Renal cortex interstitium (tissue), 15 donors: ENCODE measurements at places on chromosomes 1 and 21.

DNA sequence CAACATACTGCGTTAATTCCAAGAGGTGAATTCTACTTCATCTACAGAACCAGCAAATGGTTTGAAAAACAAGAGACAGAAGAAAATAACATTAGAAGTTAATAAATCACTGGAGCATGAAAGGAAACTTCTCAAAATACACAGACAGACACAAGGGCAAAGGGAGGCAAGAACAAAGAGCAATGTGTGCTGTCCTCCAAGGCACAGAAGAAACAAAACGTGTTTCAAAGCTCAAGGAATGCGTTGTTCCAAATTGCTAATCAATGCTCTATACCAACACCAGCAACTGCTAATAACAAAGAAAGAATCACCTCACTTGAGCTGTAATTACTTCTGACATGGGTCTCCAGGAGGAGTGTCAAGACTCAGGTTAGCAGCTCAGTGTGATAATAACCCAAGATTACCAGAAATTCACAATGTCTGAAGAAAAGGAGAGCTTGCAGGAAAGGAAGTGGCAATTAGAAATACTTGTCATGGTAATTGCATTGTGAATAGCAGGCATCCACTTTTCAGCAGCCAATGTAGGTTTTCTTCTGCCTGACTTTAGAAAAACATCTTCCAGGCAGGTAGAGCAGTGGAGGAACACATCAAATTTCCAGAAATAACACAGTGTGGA, 175.4 kb downstream of the SEC16B start:
- DNase-seq = no peak

DNA sequence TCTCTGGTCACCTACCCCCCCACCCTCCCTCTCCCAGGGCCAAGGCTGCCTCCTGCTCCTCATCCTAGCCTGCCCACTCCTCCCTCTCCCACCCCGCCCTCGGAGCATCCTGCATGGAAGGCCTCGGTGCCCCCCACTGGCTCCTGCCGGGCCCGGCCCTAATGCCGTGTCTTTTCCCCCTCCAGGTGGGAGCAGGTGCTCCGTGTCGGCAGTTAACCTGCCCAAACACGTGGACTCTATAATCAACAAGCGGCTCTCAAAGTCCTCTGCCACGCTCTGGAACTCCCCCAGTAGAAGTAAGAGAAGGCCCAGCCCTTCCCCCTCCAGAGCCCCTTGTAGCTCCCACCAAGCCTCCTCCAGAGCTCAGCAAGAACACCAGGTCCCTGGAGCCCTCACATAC, 18.8 kb downstream of the MAP7D1 start:
- DNase-seq = no peak

- no peak for DNase-seq
Measured at GRCh38 chr1:111436726-111437125, 9.2 kb upstream of the OVGP1 start.

GRCh38 chr1:4422504-4423289, 231.7 kb upstream of the AJAP1 start:
- DNase-seq = no peak

- no peak for DNase-seq
Measured at GRCh38 chr1:107687849-107688753, 276.9 kb downstream of the VAV3 start.

DNA sequence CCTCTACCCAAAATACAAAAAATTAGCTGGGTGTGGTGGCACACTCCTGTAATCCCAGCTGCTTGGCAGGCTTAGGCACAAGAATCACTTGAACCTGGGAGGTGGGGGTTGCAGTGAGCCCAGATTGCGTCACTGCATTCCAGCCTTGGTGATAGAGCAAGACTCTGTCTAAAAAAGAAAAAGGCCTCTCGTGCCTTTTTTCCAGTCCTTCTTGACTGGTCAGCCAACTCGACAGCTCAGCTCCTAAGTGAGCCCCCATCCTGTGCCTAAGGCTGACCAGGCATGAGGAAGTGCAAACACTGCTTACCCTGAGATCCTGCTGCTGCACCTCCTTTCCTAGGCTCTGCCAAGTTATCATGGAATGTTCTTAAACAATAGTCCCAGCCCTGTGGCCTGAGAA, 10.1 kb upstream of the PROK1 start:
- no peak for DNase-seq

DNA sequence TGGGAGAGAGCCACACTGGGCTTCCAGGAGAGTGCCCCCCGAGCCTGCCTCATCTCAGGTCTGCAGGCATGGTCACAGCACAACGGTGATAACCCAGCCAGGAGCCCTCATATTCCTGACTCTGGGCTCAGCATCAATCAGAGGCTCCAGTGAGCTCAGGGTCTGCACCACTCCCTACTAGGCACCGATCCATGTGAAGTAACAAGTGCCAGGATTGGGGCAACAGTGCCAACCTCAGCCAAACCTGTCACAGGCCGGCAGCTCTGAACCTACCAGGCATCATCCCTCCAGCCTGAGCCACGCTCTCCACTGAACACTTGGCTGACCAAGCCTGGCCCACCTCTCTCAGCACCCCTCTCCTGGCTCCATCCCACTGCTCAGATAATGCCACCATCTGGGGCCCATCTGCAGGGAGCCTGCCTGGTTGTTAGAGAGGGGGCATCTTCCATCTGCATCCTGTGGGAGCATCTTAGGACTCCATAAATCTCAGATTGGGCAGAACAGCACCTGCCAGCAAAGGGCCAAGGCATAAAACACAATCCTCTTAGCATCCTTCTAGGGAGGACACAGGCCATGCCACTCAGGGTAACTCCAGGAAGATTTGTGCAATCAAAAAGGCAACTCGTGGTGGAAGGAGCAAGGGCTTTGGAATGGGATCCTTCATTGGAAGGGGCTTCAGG, 213.7 kb upstream of the CSF3R start:
- DNase-seq = no peak

GRCh38 chr1:203130358-203130985, 2.9 kb downstream of the ADORA1 start:
- DNase-seq = no peak

DNA sequence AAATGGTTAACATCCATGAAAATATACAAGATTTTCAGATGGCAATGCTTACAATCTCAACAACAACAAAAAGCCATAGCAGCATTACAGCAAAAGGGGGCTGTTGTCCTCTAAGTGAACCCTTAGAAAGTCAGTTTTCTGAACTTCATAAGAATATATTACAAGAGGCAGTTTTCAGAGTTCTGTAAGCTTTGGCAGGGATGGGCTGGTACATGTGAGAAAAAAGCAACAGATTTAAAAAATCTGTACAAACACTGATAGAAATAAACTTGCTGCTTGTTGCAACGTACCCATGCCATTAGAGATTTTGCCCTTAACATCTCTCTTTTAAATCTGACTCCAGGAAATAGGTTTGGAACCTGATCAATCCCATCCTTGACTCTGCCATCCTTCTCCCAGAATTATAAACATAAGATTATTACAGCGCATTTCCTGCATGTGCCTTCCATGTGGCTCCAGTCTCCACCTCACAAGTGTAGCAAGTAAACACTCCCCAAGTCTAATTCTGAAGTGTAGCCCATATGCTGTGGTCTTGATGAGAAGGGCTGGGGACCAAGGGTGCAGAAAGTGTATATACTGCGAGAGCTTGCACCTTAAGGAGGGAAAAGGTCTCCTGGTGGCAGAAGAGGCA, 101.4 kb upstream of the TSPAN2 start:
- DNase-seq = no peak

DNA sequence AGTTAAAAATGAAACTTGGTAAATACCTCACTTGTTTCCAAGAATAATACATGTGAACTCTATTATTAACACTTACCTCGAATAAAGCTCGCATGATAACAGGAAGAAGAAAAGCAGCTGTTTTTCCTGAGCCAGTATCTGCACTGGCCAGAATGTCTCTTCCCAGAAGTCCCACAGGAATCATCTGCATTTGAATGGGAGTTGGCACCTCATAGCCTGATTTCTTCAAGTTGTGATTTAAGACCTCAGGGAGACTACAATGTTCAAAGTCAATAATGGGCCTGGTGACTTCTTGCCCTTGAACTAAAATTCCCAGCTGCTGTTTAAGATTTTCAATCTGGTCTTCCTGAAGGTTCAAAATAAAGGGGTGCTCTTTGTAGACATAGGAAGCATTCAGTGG, 3.8 kb downstream of the DDX59 start:
- no peak for DNase-seq

GRCh38 chr1:116763787-116764465, 9.7 kb downstream of the CD2 start:
- no peak for DNase-seq

- no peak for DNase-seq
Measured at GRCh38 chr1:116545359-116545705, 25.5 kb downstream of the CD58 start.

DNA sequence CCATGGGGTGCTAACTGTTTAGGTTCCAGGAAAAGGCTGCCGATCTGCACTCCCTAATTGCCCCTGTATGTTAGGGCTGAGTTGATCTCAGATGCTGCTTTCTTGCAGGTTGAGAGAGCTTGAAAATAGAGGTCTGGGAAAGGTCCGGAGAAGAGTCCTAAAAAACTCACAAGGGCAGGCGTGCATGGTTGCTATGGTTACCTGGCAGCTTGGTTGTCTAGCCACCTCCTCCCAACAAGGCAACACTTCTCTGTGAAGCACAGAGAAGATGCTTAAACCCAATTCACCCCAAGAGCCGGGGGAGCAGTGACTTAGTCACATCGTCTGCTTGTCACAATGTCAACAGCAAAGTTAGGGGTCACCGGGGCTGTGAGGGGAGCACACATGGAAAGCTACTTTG, 31.0 kb upstream of the LRRC52 start:
- DNase-seq = no peak

GRCh38 chr1:228398741-228399461, 7.7 kb downstream of the TRIM11 start:
- DNase-seq = no peak

DNA sequence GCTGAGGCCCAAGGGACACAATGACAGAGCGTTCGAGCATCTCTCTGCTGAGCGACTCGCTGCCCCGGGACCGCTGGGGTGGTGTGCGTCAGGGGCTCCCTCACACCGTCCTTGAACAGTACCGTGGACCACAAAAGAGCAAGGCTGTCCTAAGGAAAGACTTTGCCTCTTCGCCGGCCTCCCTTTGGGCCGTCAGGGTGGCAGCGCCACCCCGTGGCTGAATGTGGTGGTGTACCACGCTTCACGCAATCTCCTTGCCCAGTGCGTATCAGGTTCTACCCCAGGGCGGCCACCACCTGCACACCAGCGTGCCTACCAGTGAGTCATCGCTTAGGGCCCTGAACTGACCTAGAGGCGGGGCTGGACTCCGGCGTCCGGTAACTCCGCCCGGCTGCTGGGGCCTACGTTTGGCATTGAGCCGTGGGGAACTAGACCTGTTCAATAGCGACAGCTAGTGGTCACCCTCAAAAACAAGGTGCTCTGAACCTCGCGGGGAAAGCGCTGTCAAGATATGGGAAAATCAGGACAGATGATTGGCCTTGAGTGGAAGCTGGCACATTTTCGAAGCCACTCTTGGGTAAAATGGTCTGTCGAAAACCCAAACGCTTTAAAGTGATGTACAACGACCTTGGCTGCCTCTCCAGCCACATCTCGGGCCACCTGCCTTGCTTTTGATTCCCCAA, 8.1 kb upstream of the TRAF3IP3 start:
- DNase-seq = peak; percentile 62

DNA sequence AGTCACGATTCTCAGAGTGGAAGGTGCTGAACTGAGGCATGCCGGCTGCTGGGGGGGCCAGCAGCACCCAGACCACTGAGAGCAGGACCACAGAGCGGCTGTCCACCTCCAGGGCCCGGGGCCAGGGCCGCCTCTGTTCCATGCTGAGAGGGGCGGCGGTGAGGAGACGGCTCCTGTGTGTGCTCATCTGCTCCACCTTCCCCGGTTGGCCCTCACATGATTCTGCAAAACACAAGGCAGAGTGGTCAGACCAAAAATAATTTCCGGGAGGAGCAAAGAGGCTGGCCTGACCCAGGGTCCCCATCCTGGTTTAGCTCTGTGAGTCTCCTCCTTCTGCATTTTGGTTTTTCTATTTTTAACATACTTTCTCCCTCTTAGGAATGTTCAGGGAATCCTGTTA, 26.4 kb downstream of the PLXNA2 start:
- DNase-seq = no peak

DNA sequence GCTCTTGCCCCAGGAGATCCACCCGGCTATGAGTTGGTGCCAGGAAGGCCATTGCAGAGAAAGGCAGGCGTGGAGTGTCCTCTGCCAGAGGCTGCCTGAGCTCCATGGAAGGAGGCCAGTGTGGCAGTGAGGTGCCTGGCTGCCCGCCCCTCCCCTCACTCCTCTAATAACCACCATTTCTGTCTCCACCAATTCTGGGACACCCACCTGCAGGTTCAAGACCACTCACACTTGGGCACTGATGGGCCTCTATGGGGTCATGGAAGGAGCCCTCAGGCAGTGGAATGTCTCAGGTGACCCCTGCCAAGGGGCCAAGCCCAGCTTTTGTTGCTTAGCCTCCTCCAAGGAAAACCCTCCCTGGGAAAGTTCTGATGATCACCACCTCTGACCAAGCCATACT, 731.6 kb downstream of the MATN1 start:
- DNase-seq = no peak

- DNase-seq = no peak
Measured at GRCh38 chr1:228219245-228219961, 11.6 kb downstream of the OBSCN start.

GRCh38 chr1:212060632-212061472, 25.3 kb downstream of the DTL start:
- DNase-seq = no peak

DNA sequence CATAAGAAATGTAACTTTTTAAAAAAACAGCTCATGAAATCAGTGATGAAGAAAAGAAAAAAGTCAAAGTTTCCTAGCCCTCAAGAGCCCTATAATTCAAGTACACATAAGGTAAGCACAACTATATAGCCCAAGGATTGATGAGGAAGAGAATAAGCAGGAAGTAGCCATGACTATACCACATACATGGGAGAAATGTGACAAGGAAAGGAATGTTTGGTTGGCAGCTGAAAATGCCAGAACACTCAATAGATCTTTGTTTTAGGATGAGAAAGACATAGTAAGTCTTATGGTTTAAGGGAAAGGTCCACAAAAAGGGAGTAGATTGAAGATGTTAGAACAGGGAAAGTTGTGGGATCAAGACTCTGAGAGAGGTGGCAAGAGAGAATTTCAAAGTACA, 5.7 kb downstream of the DOCK7 start:
- no peak for DNase-seq

GRCh38 chr1:226882631-226883409, 12.4 kb downstream of the PSEN2 start:
- DNase-seq = no peak

- no peak for DNase-seq
Measured at GRCh38 chr1:23196627-23197328, 20.5 kb downstream of the HTR1D start.
